Stimulated activated CD4-positive, alpha-beta T cell treated with anti-CD3 and anti-CD28 coated beads, TNF-alpha, amount 100 ng/mL, for 1 hour (primary cell): ENCODE measurements at places on chromosomes 16 and 17.
A peak's percentile ranks its signal among the peaks of the same experiment; 100 is the strongest.

DNA sequence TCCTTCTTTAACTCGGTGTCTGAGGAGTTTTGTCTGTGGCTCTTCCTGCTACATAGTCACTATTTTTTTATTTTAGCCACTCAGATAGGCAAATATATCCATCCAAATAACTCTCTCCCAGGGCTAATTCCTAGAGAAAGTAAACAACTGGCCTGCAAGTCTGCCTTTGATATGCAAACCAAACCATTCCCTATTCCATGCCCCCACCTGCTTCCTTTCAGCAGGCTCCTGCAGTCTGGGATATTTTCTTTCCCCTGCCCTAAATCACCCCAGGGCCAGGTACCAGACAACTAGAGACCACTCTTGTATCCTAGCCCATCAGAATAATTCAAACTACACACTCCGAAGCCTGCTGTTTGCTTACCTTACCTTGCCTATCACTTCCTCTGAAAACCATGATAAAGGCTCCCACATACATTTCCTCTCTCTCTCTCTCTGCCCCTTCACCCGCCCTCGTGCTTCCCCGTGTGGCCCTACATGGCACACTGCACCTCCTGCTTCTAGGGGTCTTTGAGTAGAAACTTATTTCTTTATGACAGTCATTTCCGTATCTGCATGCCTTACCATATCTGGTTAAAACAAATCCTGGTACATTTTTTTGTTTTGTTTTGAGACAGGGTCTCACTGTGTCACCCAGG, 8.3 kb downstream of the CD300H start:
- DNase-seq: no peak

GRCh38 chr16:2952679-2953078, 11.4 kb upstream of the KREMEN2 start:
- DNase-seq: no peak

- peak; percentile 83 for DNase-seq
These were observed 7.8 kb upstream of the RNF213 start for GRCh38 chr17:80252871-80253270.

DNA sequence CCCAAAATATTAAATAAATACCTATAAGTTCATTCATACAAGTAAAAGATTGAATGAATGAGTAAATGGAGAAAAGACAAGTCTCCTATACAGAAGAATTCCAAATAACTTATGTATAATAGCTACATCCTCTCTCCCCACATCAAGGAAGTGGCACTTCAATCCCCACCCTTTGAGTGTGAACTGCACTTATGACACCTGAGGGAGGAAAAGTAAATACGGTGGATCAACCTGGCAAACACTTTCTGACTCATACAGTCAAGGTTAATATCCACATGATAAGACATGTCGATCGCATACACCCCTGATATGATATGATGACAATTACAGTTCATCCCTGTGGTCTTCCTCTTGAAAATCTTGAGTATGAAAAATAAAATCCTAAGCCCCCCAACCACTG, 18.0 kb downstream of the SLFN12L start:
- no peak for DNase-seq

DNA sequence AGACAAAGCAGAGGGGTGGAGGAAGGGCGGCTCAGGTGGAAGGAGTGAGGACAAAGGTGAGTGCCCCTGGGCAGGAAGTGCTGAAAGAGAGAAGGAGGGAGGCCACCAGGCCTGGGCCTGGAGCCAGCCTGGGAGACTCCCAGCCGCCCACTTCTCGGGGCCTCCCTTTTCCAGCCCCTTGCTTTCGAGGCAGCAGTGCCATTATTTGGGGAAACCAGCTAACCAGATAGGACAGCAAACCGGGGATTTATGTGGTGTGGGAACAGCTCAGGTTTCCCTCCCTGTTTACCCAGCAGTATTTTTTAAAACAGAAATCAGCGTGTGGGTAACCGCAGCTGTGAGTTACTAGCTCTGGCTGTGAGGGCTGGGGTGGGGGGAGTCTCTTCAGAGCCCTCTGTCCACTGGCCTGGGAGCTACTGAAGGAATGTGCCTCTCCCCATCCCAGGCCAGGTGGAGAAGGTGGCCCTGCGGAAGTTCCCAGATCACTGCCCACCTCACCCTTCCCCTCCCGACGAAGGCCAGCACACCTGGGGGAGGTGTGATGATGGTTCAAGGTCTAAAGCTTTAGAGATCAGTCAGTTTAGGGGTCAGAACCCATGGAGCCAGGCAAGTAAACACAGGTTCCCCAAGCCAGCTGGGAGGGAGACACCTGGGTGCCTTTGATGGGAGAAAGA, 8.4 kb upstream of the MEOX1 start:
- DNase-seq: no peak

- no peak for DNase-seq
These were observed 167.0 kb downstream of the UTP18 start for GRCh38 chr17:51427323-51427811.

DNA sequence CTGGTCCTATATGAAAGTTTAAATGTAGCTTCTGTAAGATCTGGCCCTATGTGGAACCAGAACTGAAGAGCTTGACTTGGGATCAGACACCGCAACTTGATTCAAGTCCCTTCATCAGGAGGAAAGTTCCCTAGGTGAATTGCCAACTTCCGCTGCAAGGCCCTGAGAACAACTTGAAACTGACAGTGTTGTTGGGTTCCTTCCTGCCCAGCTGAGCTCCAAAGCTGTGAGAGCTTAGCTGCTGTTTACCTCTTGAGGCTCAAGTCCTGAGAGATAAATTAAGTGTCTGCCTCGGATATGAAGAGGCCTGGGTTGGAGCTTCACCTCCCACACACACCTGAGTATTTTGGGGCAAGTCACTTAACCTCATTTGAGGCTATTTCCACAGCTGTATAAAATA, 44.7 kb downstream of the REXO5 start:
- no peak for DNase-seq

- no peak for DNase-seq
These were observed 147.9 kb downstream of the HS3ST3B1 start for GRCh38 chr17:14448818-14449217.

GRCh38 chr17:34781071-34781470, 180.2 kb downstream of the CCT6B start:
- DNase-seq: no peak

DNA sequence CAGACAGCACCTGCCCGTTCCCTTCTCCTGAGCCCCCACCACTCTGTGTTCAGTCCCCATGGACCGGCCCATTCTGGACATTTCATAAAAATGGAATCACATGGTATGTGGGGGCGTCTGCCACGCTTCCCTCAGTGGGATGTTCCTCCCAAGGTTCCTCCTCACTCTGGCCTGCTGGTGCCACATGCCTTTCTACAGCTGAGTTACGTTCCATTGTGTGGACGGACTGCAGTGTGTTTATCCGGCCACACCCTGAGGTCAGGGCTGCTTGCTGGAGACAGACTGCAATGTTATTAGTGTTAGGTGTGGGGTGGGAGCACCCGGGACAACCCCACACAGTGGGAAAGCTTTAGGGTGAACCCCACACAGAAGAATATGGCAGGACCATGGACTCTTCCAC, 5.9 kb upstream of the AATK start:
- no peak for DNase-seq

DNA sequence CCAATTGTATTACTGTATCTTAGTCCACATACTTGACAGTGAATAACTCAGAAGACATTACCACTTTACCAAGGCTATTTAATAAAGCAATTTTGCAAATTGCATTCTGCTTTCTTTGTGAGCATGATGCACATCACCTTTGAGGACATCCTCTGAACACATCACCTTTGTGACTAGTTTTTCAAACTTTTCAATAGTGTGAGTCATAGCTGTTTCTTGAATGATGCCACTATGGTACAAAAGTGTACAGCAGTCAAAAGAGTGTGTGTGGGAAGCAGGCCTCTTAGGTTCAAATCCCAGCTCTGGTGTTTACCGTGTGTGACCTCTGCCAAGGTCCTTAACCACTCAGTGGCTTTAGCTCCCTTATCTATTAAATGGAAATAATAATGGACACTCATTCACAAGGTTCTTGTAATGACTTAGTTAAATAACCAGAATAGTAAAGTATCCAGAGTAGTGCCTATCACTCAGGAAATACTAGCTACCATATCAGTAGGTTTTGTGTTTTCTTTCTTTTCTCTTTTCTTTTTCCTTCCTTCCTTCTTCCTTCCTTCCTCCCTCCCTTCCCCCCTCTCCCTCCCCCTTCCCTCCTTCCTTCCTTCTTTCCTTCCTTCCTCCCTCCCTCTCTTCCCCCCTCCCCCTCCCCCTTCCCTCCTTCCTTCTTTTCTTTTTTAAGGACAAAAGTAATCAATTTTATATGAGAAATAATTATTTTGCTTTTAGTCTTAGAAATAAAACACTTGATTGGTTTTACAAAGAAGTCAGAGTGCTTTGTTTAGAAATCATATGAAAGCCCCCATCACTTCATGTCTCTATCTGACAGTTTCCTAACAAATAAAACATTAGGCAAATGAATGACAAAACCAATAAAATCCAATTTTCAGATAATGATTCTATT, 178.9 kb downstream of the MYO1D start:
- no peak for DNase-seq

DNA sequence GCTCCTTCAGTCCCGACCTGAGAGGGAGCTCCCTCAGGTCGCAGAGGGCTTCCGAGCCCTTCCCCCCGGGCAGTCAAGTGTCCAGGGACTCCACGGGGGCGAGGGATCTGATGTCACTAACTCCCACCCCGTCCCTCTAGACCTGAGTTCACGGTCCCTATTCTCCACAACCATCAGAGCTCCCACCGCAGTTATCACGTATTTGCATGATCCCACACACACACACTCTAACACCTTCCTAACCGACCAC, 3.7 kb upstream of the PER1 start:
- DNase-seq: no peak

DNA sequence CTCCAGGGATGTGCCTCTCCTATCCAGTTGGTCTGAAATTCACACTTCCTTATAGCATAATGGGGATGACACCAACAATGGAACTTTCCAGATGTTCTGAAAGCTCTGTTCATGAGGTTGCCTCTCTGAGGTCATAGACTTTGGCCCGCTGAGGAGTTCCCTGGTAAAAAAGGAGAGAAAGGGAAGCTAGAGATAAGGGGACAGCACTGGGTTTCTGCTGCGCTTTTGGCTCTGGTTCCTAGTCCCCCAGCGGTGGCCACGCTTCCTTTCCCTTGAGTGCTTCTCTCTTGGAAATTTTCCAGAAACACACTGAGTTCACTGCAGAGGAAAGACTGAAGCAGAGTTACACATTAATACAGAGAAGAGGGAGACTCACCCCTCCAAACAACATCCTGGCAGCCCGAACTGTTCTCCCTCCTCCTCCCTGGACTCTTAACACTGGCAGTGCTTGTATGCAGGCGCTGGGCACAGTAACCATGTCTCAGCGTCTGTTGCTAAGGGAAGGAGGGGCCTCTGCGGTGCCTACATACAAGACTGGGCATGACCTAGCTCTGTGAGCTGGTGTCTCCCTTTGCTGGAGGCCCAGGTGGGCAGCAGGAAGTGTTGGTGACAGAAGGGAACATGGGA, at the start of gene DNAH3:
DNAH3 (minus strand) TSS at position 472 of the 627 bp plus-strand sequence. CDS start 527 bp downstream, outside the sequence.
- no peak for DNase-seq

GRCh38 chr16:47018223-47018891, 44.9 kb upstream of the DNAJA2 start:
- no peak for DNase-seq
